ENCODE measurements at places on chromosomes 12 and 14.

DNA sequence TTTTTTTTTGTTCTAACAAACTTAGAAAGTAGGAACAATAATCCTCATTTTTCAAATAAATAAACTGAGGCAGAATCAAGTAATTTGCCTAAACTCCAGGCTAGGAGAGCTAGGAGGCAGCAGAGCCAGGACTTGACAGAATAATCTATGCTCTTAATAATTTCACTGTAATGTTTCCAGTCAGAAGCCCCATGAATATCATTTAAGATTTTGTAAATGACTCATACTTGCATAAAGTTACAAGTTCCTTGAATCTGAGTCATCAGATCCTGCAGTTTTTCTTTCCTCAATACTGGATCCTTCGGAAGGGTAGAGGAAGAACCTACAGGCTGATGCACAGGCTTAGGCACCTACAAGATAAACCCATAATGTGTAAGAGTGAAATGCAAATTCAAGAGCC, 29.0 kb downstream of the CAPRIN2 start:
- DNase-seq = peak; percentile 50

GRCh38 chr14:88195676-88196075, 127.4 kb downstream of the KCNK10 start:
- DNase-seq = no peak

DNA sequence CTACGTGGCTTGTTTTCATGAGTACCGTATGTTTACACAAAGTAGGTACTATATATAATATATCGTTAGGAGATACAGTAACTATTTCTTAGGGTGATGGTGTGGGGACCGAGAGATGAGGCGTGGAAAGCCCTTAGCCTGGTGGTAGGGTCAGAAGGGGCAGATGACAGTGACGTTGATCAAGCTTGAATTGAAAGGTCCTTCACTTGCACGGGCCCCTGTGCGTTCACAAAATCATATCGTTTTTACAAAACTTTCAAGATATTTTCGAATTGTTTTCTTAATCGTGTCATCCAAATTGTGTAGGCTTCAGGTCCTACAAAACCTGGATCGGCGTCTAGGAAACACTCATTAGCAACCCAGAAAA, 881 bp upstream of the SOS2 start:
- DNase-seq = no peak

- no peak for DNase-seq
These were observed 11.1 kb downstream of the CCDC197 start for GRCh38 chr14:94008234-94008633.

DNA sequence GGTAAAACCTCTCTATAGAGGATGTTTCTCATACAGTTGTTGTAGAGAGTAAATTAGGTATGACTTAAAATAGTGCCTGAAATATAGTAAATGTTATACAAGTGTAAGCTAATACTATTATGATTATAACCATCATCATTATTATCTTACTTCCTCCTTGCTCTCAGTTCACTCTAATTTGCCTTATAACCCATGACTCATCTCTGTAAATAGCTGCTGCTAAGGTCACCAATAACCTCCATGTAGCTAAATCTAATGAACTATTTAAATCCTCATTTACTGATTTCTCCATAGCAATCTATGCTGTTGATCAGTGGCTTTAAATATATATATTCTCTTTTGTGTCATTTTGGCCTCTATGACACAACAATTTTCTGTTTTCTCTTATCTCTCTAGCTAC, 109.6 kb downstream of the RMST start:
- DNase-seq = no peak

DNA sequence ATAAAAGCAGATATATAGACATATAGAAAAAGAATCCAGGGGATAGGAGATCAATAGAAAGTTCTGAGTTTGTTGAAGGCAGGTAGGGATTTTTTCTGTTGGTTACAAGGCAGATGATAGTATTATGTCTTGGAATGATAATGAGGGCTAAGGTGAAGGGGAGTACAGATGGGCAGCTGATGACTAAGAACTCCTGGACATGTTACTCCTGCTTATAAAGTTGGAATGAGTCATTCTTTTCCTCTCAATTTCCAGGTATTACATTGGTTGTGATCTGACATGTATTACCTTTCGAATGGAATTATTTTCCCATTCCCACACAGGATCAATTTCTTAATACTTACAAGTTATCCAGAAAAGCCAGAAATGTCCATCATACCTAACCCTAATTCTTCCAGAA, 545.2 kb upstream of the MGAT4C start:
- no peak for DNase-seq

DNA sequence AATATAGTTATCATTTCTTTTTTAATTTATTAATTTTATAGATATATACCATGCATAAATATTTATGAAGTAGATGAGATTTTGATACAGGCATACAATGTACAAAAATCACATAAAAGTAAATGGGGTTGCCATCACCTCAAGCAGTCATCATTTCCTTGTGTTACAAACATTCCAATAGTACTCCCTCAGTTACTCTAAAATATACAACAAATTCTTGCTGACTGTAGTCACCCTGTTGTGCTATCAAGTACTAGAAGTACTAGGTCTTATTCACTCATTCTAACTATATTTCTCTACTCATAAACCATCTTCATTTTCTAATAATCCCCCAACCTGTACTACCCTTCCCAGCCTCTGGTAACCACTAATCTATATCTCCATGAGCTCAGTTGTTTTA, 432.6 kb upstream of the SYT1 start:
- no peak for DNase-seq

DNA sequence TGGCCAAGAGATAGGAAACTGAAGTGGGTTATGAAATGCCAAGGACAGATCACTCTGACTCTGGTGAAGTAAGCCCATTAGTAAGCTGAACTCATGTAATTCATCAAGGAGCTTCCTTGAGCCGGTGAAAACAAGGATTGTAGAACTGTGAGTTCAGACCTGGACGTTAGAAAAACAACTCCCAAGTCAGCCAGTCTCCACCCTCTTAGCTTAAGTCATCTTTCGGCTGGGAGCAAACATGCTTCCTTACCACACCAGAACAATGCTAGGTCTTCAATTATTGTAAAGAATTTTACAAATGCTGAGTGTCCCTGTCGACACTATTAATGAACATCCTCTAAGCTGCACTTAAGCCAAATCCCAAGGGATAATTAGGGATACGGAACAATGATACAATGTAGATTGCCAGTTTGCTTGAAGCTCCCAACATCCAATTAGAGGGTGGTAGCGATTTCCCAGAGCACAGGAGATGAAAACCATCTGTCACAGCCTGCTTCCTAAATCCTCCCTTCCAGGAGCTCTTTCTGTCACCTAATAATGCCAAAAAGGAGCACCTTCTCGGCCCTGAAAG, 45.7 kb upstream of the VASH1 start:
- DNase-seq = no peak

DNA sequence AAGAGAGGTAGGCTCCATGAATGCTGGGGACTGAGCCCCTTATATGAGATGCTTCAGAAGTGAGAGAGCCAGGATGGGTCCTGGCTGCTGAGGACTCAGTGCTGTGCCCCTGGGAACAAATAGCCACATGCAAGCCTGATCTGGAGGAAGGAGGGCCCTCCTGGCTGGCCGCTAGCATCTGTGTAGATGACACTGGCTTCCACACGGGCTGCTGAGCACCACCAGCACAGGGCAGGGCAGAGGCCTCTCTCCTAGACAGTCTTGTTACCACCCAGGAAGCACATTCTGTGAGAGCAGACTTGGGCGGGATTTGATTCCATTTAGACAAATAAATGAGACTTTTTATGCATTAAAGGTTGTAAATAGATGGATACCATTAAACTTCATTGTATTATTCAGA, 48.0 kb downstream of the ZNF664 start:
- no peak for DNase-seq

- no peak for DNase-seq
These were observed 31.0 kb downstream of the RTL1 start for GRCh38 chr14:100872259-100873095.

DNA sequence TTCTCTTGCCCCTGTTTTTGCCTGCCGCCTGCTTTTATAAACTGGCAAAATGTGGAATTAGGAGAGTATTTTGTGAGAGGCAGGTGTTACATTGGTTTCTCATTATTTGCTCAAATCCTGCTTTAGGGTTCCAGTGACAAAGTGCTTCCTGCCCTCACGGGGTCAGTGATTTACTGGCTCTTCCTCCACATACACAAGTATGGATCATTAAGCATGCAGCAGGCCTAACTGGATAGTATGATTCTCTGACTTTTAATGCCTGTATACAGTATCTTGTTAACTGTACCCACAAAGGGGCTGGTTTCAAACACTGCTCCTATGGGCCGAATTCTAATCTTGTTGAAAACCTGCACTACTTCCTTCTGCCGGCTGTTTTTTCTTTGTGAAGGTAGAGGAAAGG, 63.2 kb downstream of the PTCSC3 start:
- DNase-seq = no peak

GRCh38 chr12:6953442-6954315, 2.5 kb downstream of the PTPN6 start:
- no peak for DNase-seq

DNA sequence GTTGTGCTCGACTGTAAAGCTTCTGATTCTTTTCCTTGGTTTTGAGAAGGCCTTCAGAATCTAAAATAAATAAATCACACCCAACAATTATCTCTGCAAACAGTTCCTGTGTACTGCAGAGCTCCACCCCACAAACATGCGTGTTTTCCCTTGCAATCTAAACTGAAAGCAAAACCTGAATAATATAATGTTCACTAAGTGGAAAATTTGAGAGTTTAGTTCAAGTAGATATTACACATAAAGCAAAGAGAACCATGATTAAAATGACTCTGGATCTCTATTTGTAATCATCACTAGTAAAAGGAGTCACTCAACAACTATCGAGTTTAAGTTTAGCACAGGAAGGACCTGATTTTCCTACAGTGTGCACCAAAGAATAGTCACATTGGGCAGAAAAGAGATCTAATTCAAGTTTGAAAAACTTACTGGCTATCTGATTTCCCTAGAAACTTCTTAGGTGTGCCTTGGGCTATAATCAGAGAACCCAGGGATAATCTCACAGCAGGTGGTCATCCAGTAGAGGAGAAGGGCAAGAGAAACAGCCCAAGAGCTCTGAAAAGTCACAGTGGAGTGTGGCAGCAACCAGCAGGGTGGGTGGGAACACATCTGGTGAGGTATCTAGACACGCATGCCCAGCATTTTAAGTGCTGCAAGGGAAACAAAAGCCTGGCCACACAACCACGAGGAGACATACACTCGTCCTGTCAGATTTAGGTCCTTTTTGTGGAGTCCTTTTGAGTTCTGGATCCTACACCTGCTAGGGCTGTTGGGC, 25.4 kb downstream of the ATG14 start:
- DNase-seq = no peak

DNA sequence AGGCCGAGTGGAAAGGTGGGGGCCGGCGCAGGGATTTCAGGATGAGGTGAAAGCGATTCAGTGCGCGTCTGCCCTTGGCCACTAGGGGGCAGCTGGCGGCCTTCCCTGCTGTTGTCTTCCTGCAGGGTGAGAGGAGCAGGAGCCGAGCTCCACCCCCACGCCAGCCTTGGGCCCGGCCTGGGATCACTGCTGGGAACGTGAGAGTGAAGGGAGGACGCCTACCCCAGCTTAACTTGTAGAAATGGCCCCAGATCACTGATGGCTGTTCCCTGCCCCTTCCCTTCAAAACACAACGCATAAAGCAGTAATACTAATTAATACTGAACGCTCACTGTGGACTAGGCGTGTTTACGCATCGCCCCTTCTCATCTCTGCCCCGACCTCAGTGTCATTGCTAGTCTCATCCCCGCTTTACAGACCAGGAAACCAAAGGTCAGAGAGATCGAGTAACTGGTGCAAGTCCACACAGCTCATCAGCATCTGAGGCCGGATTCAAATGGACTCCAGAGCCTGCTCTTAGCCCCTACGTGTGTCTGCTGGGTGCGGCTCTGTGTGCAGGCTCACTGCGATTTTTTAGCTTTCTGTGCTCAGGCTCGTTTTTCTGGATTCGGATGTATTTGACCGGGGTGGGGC, 24.3 kb downstream of the MVK start:
- peak; percentile 85 for DNase-seq

DNA sequence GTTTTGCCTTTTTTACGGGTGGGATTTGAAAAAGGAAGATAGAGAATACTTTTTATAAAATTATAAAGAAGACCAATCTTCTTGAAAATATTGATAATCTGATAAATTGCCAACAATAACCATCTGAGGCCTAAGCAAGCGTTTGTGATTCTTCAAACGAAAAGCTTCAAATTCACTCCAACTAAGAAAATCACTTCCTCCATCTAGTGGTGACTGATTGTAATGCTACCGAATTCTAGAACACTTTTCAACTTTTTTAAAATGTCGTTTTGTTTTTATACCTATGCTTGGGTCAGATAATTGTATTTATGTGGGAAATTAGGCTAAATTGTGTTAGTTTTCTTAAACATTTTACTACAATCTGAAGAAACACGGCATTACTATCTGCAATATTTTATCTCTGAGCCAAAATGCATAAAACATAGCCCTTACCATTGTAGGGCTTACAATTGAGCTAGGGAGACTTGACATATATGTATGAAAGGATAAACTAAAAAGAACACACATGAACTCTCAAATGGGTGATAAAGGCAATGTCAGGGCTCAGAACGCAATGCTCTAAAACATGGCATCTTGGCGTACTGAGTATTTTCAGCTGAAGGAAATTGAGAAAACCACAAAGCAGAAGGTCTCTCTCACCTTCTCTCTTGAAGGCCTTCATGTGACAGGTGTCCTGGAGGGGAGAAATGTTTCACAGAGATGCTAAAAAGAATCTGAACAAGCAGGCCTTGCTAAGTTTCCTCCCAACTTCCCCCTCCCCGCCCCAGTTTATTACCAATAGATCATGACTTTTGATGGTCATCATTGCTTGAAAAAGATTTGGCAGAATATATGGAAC, 36.8 kb upstream of the G2E3 start:
- no peak for DNase-seq

- no peak for DNase-seq
These were observed 129.4 kb downstream of the PPM1H start for GRCh38 chr12:62805517-62805916.

Data from SJSA1 (cell line).